CD8-positive, alpha-beta memory T cell (primary cell): ENCODE measurements at places on chromosomes 16 and 17. TPM values are rescaled to one million over a fixed set of nuclear protein-coding genes. Genes with fewer than 3 reads are reported as not detected.

DNA sequence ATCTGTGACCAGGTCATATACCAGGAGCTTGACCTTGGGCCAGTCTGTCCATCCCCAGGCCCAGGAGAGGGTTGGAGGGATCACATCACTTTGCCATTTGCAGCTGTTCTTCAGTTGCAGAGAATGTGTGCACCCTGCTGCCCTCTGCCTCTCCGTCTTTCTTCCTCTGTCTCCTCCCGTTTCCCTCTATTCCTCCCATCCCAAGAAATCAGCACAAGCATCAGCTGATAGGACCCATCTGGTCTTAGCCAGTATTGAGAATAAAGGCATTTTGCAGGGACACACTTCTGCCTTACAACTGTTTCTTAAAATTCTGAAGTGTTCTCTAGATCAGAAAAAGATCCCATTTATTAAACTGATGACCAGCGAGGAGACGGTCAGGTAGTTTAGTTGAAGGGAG is 368.7 kb downstream of the CPPED1 start:
- DNase-seq, result no peak

SSTR5 gene
- total RNA-seq, result not detected

- no peak for DNase-seq
These were observed 16.2 kb upstream of the KIFC3 start for GRCh38 chr16:57818377-57819064.

- no peak for DNase-seq
These were observed 525 bp downstream of the JPT1 start for GRCh38 chr17:75153780-75154194.

DNA sequence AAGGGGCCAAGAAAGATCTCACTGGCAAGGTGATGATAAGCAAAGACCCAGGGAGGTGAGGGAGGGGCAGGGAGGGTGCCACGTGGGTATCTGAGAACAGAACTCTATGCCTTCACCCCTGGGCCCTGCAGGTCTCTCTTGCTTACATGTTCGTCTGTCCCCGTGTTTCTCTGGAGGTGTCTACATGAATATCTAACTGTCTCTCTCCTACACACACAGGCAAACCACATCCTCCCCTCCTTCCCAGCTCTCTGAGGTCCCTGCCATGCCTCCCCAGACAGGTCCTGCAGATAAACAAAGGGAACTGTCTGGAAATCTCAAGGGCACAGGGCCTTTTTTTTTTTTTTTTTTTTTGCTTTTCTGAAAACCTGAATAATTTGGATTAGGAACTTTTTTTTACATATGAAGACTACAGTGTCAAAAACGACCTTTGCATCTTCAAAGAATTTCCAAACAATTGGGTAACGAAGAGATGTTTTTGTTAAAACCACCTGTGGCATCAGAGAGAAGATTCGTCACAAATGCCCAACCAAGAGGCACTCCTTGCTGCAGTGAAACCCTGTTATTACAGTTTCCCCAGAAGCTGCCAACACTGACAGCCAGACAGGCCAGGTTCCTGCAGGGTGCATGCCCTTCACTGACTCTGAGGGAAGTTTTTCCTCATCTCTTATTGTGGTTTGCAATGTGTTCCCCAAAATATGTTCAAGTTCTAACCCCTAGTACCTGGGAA is 17.8 kb downstream of the PLLP start:
- DNase-seq, result peak; percentile 33

NUPR1 gene
- not detected for total RNA-seq

GRCh38 chr17:75601057-75601987 is 13.7 kb downstream of the MYO15B start:
- peak; percentile 45 for DNase-seq

DNA sequence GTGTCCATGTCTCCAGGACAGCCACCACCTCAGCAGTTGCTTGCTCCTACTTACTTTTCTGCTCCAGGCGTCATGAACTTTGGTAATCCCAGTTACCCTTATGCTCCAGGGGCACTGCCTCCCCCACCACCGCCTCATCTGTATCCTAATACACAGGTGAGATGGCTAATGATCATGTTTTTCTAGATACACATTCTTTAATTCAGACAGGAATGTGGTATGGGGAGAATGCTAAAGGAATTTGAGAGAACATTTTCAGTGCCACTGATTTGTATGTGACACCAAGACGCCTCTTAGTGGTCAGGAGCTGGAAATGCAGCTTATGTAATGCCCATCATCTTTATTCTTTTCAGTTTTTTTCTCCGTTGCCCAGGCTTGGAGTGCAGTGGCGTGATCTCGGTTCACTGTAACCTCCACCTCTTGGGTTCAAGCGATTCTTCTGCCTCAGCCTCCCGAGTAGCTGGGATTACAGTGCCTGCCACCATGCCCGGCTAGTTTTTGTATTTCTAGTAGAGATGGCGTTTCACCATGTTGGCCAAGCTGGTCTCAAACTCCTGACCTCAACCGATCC is 8.9 kb upstream of the RAPGEFL1 start:
- DNase-seq, result no peak

DNA sequence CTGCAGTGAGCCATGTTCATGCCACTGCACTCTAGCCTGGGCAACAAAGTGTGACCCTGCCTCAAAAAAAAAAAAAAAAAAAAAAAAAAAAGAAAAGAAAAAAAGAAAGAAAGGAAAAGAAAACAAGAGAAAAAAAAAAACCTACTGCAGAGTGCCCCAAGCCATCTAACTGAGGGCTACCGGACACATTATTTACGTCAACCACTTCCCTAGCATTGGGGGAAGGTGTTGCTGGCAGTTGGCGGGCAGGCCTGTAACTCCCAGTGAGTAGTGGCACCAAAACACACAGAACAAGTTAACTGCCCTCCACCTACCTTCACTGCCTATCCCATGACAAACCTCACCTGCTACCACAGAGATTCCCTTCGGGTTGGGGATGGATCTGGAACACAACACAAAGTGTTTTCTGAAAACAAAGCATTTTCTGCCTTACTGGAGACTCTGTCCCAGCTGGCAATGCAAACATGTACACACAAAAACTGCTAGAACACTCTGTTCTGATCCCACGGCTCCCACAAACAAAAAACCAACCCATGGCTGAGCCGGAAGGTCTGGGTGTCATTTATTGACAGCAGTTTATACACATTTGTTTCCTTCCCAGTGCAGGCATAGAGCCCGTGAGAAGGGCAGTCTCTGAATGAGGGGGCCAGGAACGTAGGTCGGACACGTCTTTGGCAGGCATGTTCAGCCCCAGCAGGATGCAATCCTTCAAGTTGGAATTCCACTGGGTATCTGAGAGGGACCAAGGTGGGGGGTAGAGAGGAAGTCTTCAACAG is 11.0 kb downstream of the PHB1 start:
- no peak for DNase-seq

DNA sequence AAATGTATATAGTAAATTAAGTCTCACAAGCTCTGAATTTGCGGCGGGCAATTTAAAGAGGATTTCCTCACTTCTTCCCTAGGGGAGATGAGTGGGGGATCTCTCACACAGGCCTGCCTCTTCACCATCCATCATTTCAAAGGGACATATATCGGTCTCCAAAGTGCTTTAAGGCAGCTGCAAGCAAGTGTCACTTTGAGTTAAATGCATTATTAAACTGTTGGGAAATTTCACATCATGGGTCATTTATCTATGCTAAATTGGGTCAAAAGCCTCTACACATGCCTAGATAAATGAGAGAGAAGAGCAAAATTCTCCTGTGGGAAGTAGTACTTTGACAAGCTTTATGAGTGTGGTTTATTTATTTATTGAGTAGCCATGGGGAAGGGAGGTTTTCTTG is 1106.1 kb upstream of the GOT2 start:
- DNase-seq, result no peak

DNA sequence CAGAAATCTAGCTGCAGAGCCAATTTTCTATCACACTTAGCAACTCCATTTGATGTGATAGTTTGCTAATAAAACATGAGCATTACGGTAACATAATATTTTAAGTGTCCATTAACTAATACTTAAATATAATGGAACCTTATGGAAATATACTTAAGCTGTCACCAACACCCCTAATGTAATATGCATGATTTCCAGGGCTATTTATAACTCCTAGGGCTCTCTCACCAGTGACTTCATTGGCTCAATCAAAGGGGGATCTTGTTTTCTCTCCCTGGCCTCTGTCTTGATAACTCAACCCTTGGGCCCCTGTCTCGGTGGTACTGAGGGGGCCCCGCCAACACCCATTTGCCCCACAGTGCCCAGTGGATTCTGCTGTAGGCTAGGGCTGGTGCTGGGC is 170.4 kb downstream of the SALL1 start:
- no peak for DNase-seq

DNA sequence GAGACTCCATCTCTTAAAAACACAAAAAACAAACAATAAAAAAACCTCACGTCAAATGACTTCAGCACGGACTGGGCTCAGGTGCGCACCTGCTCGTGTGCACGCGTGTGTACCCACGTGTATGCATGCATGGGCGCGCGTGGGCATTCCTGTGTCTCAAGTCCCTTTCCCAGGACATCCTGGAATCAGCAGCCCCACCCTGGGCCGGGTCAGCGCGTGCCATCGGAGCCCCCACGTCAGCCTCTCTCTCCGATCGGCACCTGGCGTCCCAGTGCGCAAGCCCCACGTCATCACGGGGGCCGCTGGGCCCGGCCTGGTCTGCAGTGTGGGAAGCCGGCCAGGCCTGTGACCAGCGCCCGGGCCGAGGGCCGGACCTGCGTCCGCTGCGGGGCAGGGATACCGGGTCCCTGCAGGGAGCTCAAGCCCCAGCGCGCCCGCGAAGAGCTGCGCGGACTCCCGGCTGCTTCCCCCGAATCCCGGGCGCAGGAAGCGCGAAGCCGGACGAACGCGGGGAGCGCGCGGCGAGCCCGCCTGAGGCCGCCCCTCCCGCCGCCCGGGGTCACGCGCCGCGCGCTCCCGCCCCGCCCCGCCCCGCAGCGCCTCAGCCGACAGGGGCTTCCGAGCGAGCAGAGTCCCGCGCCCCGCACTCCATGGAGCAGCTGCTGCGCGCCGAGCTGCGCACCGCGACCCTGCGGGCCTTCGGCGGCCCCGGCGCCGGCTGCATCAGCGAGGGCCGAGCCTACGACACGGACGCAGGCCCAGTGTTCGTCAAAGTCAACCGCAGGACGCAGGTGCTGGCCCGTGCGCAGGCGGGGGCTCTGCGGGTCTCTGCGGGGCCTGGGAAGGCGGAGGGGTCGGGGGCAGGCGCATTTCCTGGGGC is at the start of gene FN3K:
FN3K (plus strand) TSS at position 629 of the 880 bp plus-strand sequence; CDS start at position 651, 22 bp downstream.
- no peak for DNase-seq
